Caki2 (cell line): ENCODE measurements at places on chromosomes 1 and 21.

DNA sequence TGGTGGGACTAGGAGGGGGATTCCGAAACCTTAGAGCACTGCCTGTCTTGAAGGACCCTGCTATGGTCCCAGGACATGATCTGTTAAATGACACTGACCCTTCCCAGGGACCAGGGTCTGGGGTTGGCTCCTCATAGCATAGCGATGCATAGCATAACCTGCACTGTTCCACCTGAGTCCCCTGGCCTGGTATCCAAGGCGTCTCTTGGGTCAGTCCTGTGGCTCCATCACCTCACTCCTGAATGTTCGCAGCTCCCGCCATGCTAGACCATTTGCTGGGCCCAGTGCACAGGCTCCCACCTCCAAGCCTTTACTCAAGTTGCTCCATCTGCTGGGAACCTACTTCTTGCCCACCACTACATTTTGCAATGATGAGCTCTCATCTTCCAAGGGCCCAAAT is 39.0 kb upstream of the MAGOH start:
- no peak for DNase-seq

DNA sequence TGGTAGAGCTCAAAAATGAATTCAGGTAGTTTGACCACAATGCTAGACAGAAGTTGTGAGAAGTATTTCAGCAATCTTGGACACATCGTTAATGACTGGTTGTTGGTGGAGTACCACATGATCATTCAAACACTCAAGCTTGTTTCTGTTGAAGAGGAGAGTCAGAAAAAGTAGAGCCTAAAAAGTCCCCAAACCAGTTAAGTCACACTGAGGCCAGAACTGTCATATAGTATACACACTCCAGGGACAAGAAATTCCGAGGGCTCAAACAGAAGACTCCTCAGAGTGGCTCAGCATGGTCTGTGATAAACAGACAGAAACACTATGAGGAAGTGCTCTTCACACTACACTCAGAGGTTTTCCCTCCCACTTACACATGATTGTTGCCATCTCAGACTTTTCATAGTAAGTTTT is 5.8 kb downstream of the TRIM33 start:
- no peak for DNase-seq

DNA sequence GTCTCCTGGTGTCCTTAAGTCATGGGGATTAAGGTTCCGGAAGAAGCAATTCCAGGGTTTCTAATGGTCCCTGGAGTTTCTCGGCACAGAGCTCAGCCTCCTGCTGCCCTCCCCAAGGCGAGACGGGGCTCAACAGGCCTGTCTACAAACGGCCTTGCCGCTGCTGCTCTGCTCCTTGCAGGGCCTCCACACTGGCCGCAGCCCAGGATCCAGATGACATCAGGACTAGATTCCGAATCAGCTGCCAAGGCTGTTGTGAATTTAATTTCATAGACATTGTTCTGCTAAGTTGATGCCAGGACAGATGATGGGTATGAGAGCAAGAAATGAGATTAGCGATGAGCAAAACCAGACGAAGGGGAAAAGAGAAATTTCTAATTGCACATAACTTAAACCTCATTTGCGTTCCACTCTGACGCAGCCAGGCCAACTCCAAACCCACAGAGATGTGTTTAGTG is 103.6 kb upstream of the BACE2 start:
- DNase-seq: no peak

GRCh38 chr21:33078907-33079582 is 9.1 kb downstream of the OLIG1 start:
- peak; percentile 88 for DNase-seq

GRCh38 chr1:228420968-228421826 is 4.5 kb upstream of the TRIM17 start:
- no peak for DNase-seq

- DNase-seq: no peak
These were observed 12.9 kb upstream of the SLAMF7 start for GRCh38 chr1:160726114-160726497.

DNA sequence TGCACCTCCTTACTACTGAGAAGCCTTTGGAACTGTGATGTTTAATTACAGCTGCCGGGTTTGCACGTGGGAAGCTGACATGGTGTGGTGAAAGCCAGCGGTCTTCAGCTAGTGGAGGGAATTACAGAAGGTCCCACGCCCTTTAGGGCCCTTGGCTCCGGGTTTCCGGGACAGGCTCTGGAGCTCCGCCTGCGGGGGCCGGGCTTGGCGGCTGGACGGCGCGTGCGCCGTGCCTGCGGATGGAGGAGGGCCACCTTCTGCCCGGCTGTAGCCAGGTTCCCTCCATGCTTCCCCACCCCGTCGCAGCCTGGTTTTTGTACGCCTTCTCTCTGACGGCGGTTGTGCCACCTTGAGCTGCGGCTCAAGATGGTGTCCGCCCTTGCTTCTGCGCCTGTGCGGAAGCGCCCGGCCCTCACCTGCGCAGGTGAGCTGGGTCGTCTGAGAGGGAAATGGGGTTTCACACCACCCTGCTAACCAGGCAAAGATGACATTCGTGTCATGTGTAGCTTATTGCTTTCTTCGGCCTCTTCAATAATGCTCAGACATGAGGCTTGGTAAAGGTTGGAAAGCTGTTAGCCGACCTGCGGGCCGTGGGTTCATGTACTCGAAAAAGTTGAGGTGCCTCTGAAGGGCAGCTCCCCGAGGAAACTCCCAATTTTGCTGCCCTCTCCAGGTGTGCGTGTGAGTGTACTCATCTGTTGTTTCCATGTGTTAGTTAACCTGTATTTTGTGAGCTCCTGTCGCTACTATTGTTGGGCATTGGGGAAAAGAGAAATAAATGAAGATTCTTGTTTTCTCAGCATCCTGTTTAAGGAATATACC is 36.6 kb upstream of the OPRD1 start:
- DNase-seq: peak; percentile 62

GRCh38 chr1:236143104-236143948 is 987 bp downstream of the GPR137B start:
- DNase-seq: no peak

DNA sequence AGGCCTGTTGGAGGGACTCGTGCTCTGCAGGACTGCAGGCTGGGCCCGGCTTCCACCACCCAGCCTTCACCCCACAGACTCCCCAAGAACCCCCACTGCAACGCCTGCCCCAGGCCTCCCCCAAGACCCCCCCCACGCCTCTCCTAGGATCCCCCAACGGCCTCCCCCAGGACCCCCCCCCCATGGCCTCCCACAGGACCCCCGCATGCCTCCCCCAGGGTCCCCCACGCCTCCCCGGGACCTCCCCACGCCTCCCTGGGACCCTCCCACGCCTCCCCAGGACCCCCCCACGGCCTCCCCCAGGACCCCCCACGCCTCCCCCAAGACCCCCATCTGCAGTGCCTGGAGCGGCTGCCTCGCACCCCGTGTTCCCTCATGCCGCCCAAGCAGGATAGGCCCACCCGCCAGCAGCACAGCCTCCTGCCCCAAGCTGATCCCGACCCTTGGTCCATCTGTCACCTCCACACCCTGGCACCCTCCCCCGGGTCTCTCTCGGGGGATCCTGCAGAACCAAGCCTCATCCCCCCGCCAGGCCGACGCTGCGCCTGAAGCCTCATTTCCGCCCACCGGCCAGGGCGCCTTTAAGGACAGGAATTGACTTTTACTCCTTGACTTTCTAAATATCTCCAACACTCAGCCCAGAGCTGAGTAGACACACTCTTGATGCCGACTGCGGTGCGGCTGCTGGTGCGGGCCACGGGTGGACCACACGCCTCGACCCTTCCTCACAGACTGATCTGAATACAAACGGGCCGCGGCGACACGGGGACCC is 14.1 kb upstream of the RNF223 start:
- DNase-seq: no peak

GRCh38 chr1:207366022-207366421 is 44.5 kb downstream of the CD55 start:
- no peak for DNase-seq
